Skeletal muscle cell (primary cell): ENCODE measurements at places on chromosomes 5 and 9.

GRCh38 chr9:133356391-133357091 lies at the start of the genes SURF1 and SURF2:
Gene SURF1, minus strand, starts transcription at chr9:133356487. Its CDS starts 34 bp downstream, at chr9:133356453.
Gene SURF2, plus strand, starts transcription at chr9:133356550. Its CDS starts 43 bp downstream, at chr9:133356593.
- no peak for DNase-seq

GRCh38 chr5:41537581-41537980 lies 27.2 kb upstream of the PLCXD3 start:
- DNase-seq = no peak

DNA sequence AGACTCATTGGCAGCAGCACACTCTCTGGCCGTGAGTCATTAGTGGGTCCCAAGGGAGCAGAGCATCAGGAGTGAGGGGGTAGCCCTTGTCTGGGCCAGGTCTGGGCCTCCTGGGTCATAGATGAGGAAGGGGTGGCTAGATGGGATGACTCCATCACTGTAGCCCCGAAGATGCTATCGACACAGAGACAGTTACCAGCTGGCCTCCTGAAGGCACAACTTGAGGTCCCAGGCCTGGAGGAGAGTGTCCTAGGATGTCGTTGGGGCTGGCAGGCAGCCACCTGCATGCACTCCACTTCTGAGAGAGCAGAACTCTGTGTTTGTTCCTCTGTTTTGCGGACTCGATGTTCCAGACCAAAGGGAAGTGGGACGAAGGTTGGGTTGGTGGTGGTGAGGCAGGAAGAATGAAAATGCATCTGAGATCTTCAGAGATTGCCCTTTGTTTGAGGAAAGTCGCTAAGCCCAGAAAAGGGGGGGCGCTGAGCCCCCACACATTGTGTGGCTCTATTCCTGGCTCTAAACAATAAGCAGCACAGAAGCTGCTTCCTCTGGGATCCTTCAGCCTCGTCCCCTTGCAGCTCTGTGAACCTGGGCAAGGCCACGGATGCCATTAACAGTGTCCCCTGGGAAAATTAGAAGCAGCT lies 4.7 kb downstream of the BTNL9 start:
- DNase-seq = no peak

- DNase-seq = no peak
Observed at GRCh38 chr5:73883646-73884045, 257.6 kb downstream of the ARHGEF28 start.

GRCh38 chr9:638152-638551 lies 203.3 kb upstream of the DMRT1 start:
- no peak for DNase-seq

DNA sequence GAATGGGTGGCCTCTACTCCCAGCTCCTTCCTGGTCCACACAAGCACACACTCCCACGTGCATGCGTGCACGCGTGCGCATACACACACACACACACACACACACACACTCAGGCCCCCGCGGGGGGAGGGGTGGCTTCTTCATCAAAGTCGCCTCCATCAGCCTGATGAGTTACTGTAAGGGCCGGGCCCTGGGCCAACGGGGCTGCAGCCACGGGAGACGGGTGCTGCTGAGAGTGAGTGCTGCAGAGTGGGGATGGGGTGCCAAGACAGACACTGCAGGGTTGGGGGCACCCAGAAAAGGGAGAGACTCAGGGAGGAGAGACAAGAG lies 18.1 kb downstream of the CNTFR start:
- DNase-seq = no peak

- DNase-seq = no peak
Observed at GRCh38 chr5:110219769-110220168, 506.7 kb downstream of the TMEM232 start.

GRCh38 chr9:89379508-89380115 lies 61.3 kb downstream of the SECISBP2 start:
- no peak for DNase-seq

DNA sequence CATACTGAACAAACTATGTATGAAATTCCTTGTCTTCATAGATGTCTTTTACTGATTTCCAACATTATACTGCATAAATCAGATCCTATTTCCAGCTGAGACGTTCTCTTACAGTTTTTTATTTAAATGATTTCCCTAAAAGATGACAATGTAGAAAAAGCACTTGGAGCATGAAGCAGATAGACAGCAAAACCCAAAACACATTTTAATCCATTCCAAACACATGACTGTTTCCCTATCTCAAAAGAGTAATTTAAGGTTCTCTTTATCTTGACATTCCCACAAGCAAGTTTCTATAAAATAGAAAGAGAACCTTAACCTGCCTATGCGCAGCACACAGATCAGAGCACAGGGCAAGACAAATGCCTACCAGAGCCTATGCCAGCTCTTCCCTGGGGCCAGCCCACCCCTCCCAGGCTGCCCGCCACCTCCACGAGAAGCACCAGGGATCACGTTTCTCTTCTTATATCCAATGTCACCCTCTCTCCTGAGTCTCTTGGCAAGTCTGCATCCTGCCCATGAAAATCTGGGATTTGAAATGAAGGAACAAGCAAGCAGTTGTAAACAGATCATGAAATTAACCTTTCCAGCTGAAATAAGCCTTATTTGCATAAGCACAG lies 52.4 kb downstream of the RETREG1 start:
- no peak for DNase-seq

GRCh38 chr5:32419791-32420190 lies 24.7 kb downstream of the ZFR start:
- DNase-seq = peak; percentile 49

DNA sequence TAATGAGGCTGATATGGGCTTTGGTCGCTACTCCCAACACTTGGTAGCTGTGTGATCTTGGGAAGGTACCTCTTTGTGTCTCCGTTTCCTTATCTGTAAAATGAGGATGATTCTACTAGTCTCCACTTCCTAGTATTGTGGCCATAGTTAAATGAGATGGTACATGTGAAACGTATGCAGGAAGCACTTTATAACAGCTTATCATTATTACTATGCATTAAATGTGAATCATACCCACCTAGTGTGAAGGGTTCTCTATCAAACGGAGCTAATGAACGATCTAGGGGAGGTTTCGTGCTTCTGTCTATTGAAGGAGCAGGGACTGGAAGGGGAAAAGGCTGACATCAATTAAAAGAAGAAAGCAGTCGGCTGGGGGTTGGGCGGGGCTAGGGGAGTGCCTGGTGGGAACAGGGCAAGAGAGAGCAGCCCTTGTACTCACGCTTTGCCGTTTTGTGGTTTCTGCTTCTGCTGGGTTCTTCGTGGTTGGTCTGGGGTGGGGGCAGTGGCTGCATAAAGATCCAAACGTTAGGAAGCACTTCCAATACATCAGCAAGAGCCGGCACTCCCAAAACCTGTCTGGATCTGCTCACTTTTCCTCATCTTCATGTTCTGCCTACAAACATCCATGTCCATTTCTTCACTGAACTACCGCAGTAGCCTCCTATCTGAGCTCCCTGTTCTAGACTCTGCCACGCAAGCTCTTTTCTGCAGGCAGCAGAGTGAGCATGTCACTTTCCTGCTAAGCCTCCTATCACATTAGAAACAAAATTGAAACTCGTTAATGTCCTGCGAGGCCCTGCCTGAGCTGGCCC lies 30.8 kb downstream of the LCP2 start:
- no peak for DNase-seq

DNA sequence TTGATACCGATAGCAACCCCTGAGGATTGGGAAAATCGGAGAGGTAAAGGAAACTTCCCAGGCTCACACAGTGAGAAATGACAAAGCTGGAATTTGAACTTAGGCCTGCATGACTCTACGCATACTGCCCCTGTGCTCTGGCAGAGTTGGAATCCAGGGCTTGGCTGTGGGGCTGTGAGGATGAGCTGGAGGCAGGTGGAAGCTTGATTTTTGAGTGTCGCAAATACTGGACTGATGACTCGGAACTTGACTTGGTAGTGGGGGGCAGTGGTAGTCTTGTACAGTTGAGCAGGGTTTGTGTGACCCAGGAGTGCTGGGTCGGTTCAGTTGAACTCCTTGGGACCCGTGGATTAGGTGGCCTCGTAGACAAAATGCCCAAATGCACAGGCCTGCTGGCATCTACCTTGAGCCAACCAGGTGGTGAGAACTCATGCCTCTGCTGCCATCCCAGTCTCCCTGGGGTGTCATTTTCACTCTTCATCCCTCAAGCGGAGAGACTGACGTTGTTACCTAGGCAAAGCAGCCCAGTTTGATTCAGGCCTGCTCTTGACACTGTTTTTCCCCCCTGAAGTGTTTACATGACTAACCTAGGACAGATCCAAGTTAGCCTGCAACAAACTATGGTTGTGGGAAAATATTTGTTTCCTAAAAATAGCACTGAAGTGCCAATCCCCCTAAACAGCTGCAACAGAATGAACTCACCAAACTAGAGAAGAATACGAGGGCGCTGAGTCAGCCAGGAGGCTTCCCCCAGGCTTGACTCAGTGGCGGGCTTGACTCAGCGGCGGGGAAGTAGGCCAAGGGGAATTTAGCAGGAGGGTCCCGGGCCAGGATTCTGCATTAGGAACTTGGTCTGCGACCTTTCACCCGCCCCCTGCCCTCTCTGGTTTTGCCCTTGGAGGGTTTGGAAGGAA lies 45.7 kb upstream of the ORM1 start:
- DNase-seq = peak; percentile 90

- no peak for DNase-seq
Observed at GRCh38 chr5:37552161-37552560, 173.0 kb downstream of the WDR70 start.

GRCh38 chr9:83147315-83148149 lies 84.6 kb upstream of the RASEF start:
- no peak for DNase-seq

- DNase-seq = no peak
Observed at GRCh38 chr5:155665361-155665760, 651.8 kb downstream of the KIF4B start.
